Activated T-helper 1 cell treated with Interleukin-2 at 50 U/mL for 16 hours (primary cell): ENCODE measurements at places on chromosomes 13 and 19.

DNA sequence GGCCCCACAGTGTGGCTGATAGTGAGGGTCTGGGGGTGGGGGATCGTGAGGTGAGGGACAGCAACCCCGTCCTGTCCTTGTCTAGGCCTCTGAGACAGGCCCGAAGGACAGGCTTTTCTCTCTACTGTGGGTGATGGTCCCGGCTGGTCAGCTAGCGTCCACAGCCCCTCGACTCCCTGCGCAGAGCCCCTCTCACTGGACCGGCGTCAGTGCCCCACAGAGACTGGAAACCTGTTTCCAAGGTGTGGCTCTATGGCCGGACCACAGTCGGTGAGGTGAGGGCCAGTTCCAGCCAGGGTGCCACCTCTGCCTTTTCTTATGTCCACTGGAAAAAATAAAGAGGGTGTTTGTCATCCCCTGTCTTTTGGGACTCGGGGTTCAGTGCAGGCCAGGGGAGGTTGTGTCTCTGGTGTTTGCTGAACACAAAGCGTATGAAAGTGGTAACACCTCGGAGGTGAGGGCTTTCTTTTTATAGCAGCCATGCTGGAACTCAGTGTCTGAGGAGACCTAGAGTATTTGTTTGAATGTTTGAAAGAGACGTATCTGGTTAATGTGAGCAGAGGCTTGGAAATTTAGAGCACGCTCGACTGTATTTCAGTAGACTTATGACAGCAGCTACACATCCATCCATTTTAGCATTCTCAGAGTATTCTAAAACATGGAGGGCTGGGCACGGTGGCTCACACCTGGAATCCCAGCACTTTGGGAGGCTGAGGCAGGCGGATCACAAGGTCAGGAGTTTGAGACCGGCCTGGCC, 22.8 kb downstream of the ATP11A start:
- DNase-seq = no peak

- no peak for DNase-seq
Measured at GRCh38 chr13:42055500-42056085, 7.1 kb downstream of the DGKH start.

DNA sequence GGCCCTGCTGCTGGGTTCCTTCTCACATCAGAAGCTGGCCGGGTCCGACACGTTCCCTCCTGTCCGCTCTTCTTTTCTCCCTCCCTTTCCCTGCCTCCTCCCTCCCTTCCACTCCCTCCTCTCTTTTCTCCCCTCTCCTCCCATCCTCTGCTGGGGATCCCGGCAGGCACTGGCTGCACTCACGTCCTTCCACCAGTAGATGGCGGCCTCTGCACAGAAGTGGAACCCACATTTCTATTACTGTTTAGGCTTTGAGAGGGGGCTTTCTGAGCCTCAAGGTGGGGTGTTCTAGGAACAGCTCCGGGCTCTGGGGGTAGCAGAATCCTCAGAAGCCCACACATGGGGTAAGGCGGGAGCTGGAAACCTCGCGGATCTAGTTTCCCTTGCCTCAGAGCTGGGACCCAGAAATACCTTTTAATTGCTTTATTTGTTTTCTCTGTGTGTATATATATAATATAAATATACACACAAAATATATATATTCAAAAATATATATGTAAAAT, 294.2 kb downstream of the ZNF536 start:
- DNase-seq = no peak

GRCh38 chr13:99383511-99383921, 76.3 kb upstream of the GPR183 start:
- no peak for DNase-seq

DNA sequence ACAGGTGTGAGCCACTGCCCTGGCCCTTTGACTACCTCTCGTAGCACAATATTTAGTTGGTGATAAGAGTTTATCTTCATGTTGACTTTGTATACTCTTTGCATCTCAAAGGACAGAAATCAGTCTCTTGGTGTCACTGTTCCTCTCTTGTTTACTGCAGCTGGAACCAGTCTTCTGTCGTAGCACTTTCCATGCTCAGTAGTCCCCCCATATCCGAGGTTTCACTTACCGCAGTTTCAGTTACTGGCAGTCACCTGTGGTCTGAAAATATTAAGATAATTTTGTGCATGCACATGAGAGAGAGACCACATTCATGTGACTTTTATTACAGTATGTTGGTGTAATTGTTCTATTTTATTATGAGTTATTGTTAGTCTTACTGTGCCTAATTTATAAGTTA, 49.1 kb downstream of the WASF3 start:
- no peak for DNase-seq

DNA sequence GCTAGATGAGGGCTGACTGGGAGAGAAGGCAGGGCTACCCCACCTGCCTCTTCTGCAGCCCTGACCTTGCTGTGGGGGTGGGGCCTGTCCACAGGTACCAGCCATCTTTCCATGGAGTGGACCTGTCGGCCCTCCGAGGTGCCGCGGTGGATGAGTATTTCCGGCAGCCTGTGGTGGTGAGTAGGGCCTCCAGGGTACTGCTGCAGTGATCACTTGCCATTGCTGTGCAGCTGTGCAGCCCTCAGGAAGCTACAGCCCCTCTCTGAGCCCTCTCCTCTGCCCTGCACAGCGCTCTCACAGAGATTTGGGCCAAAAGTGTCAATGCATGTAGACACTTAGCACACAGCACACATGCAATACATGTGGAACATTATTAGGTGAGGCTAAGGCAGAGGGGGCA, 11.8 kb downstream of the YIPF2 start:
- no peak for DNase-seq

DNA sequence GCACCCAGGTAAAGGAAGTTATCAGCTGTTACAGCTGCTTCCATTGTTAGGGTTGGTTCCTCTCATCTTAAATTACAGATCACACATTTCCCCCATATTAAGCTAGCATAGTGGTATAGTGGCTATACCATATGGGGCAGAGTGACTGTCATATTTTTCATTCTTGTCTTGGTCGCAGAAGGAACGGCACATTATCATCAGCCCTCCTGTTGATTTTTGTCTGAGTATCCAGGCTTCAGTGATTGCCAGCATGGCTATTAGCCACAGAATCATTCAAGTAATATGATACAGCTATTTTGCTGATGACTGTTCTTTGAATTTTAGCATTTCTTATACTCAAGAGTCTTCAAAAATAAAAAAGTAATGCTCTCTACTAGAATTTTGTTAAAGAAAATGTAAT, 240.9 kb downstream of the LIG4 start:
- no peak for DNase-seq

GRCh38 chr19:44869733-44870470, 21.2 kb upstream of the TOMM40 start:
- DNase-seq = no peak
